T-cell (primary cell): ENCODE measurements at places on chromosomes 4 and X.

DNA sequence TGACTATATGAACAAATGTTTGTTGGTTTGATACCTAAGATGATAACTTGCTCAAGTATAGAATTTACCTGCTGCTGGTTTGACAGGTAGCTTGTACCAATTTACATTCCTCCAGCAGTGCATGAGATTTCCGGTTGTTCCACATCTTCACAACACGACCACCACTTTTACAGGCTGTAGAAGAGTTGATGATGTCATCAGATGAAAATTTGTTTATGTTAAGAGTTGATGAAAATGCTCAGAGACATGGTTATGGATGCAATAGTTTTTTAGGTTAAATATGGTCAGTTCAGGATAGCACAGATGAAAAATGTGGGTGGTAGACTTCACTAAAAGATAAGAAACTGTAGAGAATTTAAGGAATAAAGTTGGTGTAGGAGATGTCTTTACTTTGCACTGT, 468.3 kb downstream of the PCDH18 start:
- no peak for DNase-seq

- no peak for DNase-seq
Measured at GRCh38 chr4:2652415-2653160, 103.5 kb downstream of the TNIP2 start.

GRCh38 chr4:78784236-78784865, 8.2 kb downstream of the BMP2K start:
- no peak for DNase-seq

GRCh38 chrX:125205133-125205917, 114.3 kb upstream of the TEX13C start:
- no peak for DNase-seq

DNA sequence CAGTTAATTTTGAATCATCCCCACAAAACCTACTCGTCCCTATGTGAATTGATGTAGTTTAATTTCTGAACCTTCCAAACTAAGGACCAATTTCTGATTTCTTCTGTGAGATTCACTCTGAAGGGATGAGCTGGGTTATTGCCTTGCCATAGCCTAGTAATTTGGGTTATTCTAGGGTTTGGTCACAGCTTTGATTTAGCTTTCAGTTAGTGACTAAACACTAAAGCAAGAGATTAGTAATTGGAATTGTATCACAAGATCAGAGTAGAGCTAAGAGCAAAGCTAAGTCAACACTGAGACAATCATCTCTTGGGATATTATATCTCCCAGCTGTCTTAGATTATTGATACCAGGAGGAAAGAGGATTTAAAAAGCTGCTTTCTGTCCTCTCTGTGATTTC, 588.0 kb downstream of the CCSER1 start:
- no peak for DNase-seq

DNA sequence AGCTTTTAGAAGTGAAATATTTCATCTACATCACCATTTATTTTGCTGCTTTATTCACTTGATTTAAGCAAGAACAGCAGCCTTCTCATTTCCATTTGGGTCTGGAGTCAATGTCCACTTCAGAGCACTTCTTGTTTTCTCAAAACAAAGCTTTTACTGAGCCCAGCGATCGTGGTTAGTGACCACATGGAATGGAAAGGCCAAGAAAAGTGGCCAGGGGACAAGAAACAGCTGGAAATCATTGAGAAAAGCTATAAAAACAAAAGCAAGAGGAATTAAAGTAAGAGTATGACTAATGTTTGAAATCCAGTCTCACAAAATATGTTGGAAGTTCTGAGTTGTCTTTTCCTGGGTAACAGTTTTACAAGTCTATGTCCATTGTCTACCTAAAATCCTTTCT, 328.4 kb upstream of the INTU start:
- no peak for DNase-seq

DNA sequence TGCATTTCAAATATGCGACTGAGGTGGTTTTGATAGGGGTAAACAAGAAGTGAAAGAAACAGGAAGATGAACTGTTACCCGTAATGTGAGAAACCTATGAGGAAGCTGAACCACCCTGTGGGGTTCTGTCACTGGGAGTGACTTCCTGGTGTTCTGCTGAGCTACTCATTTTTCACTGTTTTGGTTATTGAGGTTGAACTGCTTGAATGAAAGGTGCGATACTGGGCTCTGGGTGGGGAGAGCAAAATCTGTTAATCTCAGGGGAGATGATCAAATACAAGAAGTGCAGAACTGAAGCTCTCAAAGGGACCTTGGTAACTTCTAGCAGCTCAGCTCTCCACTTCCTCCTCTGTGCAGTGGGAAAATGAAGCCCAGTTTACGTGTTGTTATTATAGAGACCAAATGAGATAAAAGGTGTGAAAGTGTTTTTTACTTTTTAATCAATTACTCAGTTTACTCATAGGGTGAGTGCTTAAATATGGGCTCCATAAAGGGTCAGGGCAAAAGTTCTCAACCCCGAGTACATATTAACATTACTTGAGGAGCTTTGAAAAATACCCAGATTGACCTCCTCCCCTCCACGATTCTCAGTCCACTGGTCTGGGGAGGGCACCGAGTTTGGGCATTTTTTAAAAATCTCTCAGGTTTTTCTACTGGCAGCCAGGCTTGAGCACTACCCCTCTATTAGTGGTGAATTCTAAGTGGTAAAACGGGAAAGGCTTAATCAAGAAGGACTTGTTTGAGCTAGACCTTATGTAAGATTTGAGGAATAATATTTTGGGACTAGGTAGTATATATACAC, 66.7 kb downstream of the COQ2 start:
- peak; percentile 42 for DNase-seq

DNA sequence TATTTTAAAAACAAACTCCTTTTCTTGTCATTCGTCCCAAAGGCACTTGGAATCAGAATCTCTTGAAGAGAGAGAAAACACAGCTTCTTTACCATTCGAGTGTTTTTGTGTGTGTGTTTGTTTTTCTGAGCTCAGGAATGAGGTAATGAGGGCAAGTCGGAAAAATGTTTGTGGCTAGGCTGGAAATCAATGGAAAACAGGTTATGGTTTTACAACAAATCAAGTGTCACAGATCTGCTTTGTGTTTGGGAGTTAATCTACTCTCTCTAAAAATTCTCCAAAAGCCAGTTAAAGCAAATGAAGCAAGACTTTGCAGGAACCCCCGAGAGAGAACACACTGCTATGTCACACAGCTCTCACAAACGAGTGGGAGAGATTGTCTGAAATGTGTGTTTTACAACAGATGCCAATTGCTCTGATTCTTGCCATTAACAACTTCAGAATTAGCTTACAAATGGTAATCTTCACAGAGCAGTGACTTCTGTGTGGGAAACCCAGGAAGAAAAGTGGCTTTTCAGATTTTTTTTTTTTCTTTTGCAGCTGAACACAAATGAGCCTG, 264.1 kb downstream of the CBLL2 start:
- no peak for DNase-seq

DNA sequence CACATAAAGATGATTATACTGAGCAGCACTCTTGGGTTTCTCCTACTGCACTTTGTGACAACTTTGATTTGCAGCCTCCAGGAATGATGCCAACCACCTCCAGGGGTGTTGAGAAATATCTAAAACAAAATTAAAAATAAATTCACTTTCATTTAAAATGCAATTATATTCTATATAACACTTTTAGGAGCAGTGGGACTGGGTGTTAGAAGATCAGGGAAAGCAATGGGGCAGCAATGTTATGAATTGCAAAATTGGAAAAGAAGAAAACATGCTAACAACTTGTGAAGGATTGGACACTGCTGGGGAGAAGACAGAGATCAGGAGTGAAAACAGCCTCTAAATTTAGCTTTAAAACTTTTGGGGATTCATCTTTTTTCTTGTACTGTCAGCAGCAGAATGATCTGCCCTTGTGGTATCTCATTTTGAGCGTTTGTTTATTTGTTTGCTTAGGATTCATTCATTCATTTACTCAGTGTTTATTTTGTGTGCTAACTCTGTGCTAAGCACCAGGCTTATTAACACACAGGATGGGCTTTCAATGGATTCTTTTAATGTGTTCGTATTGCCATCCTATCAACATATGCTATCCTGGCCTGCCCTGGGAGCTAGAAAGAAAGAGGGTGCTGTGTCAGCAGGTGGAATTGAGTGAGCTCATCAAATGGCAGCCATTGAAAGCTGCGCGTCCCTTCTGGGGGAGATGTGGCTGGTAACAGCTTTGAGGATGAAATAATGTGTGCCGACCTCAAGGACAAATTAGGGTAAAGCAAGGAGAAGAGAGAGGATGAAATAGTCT, 96.5 kb downstream of the FRMPD4 start:
- no peak for DNase-seq

DNA sequence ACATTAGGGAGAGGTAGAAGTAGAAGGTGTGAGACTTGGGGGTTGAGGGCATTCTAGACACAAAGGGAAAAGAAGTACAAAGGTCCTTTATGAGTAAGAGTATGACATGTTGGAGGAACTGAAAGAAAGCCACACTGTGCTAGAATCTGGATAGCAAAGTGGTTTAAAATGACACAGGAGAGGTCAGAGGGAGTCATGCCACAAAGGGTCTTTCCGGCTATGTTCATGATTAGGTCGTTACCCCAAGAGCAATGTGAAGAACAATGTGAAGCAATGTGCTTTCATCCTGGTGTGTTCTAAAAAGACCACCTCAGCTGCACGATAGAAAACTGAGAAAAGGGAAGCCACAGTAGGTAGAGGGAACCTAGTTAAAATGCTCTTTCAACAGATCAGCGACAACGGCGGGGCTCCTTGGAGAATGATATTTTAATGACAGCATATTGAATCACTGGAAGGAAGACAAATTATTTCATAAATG, 29.2 kb downstream of the SMIM14 start:
- no peak for DNase-seq

DNA sequence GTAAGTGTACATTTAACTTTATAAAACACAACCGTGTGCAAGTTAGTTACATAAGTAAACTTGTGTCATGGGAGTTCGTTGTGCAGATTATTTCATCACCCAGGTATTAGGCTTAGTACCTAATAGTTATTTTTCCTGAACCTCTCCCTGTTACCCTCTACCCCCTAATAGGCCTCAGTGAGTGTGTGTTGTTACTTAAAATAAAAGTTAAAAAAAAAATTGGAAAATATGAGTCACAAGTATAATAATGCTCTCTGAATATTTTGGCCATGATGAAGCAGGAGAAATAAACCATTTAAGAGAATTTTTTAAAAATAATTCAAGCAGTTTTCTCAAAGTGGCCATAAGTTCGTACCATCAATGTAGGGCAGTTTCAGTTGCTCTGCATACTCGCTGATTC, 105.1 kb upstream of the GRID2 start:
- no peak for DNase-seq

DNA sequence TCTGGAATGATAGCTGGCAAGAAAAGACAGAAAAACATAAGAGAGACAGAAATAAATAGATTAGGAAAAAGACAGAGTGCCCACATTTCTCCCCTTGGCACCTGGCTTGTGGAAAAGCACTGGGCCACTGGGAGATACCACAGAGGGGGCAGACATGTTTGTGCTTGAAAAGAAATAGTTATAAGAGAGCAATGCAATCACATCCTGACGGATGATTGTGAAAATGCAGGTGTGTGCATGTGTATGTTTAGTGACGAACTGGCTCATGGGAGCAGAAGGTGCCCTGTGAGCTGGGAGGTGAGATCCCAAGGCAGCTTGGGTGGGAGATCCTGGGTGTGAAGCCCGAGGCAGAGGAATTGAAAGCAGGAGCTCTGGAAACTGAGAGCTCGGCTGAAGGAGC, 617.9 kb downstream of the BCOR start:
- no peak for DNase-seq

DNA sequence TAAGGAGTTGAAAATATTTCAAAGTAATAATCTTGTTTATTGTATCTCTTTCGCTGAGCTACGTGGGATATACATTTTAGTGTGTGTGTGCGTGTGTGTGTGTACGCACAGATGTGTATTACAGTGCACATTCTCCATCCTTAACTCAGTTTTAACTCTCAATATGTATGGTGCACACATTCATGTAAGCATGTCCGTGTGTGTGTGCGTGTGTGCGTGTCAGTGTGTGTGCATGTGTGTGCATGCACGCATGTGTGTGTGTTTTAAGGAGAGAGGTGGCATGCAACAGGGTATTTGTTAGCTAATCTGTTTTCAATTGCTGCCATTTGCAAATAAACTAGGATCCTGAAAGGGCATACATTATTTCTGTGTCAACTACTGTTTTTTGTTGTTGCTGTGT, 264.9 kb upstream of the CXorf51A start:
- no peak for DNase-seq

DNA sequence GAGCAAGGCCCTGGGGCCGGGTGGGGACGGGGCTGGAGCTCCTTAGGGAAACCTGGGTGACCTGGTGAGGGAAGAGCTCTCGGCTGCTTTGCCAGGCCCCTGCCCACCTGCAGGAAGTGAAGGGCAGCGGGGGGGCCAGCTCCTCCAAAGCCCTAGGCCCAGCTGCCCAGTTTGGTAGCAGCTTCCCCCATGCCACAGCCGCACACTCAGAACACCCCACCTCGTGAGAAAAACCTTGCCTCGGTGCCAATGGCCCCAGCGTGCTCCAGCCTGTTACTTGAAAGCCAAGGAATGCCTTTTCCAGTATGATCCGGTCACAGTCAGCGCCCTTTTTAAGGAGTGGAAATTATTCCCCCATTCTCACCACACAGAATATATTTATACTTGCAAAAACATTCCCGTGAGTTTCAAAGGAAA, 38.3 kb downstream of the ACOX3 start:
- DNase-seq, result no peak

- no peak for DNase-seq
Measured at GRCh38 chr4:23068287-23068686, 375.6 kb downstream of the GBA3 start.
